ENCODE measurements at places on chromosomes 1 and 21. TPM values are rescaled to one million over a fixed set of nuclear protein-coding genes. Genes with fewer than 3 reads are reported as not detected.
A peak's percentile ranks its signal among the peaks of the same experiment; 100 is the strongest.

DNA sequence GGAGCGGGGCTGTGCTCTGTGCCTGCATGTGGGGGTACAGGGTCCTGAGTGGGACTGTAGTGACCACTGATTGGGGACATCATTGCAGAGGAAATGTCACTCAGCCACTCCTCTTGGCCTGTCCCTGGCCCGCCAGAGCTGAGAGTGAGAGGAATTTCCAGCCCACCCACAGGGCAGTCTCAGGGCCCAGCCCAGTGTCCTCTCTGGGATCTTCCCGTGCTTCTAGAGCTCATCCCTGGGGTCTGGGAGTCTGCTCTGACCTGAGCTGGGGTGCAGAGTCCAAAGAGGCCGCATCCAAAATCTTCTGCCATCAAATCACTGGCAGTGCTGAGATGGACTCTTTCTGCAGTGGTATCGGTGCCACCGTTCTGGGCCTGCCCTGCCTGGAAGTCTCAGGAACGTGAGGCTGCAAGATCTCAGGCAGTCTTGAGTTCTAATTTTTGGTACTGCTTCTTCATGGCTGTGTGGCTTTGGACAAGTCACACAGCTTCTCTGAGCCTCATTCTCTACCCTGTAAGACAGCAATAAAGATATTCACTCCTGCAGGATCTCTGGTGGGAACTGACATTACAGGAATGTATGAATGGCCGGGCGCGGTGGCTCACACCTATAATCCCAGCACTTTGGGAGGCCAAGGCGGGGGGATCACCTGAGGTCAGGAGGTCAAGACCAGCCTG lies 100.8 kb upstream of the TARDBP start:
- H3K4me1 ChIP-seq, result no peaks in the 10 kb centered on the region

GRCh38 chr1:33169290-33170055 lies 12.4 kb downstream of the TRIM62 start:
- peaks cover 22% of the 10 kb centered on the region for H3K4me1 ChIP-seq
- no peak for DNase-seq
- H3K27ac ChIP-seq, result no peak overlapping the region
- H3K4me3 ChIP-seq, result no peak overlapping the region
- H3K36me3 ChIP-seq, result peaks cover 27% of the 10 kb centered on the region

DNA sequence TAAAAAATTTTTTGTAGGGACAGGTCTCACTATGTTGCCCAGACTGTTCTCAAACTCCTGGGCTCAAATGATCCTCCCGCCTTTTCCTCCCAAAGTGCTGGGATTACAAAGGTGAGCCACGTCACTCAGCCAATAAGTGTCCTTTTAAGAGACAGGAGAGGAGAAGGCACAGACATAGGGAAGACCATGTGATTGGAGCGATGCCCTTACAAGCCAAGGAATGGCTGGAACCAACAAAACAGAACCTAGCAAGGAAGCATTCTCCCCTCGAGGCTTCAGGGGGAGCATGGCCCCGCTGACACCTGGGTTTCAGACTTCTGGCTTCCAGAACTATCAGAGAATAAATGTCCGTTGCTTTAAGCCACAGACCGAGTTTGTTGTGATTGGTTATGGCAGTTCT lies 37.0 kb downstream of the NDUFS5 start:
- H3K4me1 ChIP-seq, result no peaks in the 10 kb centered on the region
- H3K27ac ChIP-seq, result no peak overlapping the region
- H3K36me3 ChIP-seq, result no peaks in the 10 kb centered on the region
- no peak for DNase-seq

- H3K27me3 ChIP-seq, result peaks cover 23% of the 10 kb centered on the region
- no peaks in the 10 kb centered on the region for H3K36me3 ChIP-seq
- peaks cover 37% of the 10 kb centered on the region for H3K4me1 ChIP-seq
- DNase-seq, result no peak
- H3K27ac ChIP-seq, result no peak overlapping the region
Measured at GRCh38 chr1:83697961-83698360, 301.0 kb downstream of the TTLL7 start.

- H3K36me3 ChIP-seq, result peaks cover 5% of the 10 kb centered on the region
- no peak overlapping the region for H3K27ac ChIP-seq
- DNase-seq, result no peak
- no peak overlapping the region for H3K4me3 ChIP-seq
Measured at GRCh38 chr1:59520827-59521418, 224.0 kb downstream of the FGGY start.

DNA sequence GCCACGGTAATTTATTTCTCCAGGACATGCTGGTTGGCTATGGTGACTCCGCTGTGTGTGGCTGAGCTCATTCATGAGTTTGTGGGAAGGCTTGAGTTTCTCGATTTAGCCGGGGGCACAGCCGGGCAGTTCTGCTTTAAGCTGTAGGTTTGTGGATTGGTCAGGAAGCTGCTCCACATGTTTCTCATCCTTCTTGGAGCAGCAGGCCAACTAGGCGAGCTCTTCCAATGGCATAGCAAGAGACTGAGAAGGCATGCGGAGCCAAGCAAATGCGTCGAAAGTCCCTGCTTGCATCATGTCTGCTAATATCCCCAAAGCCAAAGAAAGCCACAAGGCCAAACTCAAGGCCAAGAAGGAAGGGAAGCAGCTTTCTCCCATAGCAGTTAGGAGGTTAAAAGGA lies 71.6 kb upstream of the GREM2 start:
- H3K27ac ChIP-seq, result no peak overlapping the region
- peaks cover 8% of the 10 kb centered on the region for H3K4me1 ChIP-seq
- no peak for DNase-seq
- no peak overlapping the region for H3K4me3 ChIP-seq

DNA sequence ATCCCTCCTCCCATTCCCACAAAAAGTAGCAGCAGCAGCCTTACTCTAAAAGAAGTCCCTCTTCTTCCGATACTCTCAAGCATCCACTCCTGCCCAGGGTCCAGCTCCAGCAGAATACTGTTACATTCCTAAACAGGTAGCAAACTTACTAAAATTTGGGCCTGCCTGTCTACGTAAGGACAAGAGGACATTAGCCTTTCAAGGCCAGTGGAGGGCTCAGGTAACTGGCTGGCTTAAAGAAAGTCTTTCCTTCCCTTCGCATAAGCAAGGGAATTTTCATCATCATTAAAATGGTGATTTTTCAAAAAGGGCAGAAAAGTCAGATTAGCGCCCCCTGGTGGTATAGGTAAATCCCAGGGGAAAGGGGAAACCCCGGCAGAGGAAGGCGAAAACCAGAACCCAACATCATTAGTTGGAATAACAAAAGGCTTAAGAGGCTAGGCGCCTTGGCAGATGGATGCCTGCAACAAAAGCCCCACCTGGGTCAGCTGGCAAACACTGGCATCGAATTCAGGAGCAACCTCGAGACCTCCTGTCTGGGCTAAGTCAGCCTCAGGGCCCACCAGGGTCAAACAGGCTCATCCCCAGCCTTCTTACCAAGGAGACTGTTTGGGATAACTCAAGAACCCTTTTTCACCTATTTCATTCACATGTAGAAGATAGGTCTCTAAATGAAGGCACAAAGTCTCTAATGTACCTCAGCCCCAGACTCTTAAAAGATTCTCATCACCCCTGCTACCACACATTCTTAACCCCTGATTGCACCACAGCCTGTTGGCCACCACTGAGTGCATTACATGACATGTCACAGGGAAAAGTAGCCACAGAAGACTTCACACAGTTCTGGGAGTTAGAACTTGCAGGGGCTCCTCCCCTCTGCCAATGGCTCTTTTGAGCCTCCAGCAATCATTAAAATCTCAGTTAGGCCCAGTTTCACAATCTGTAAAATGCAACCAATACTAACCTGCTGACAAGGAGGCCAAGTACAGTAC lies 36.7 kb downstream of the ERI3 start:
- H3K27me3 ChIP-seq, result no peaks in the 10 kb centered on the region
- H3K4me3 ChIP-seq, result no peak overlapping the region
- peaks cover 7% of the 10 kb centered on the region for H3K36me3 ChIP-seq
- H3K4me1 ChIP-seq, result peaks cover 11% of the 10 kb centered on the region

- H3K4me1 ChIP-seq, result peaks cover 43% of the 10 kb centered on the region
- DNase-seq, result no peak
- no peak overlapping the region for H3K4me3 ChIP-seq
- peaks cover 12% of the 10 kb centered on the region for H3K36me3 ChIP-seq
- peak overlapping the region; percentile 95 for H3K27ac ChIP-seq
Measured at GRCh38 chr1:161172349-161172748, 5.0 kb downstream of the B4GALT3 start.

GRCh38 chr1:161885003-161885402 lies 118.9 kb downstream of the ATF6 start:
- no peak for DNase-seq
- no peaks in the 10 kb centered on the region for H3K4me1 ChIP-seq
- H3K4me3 ChIP-seq, result no peak overlapping the region
- no peak overlapping the region for H3K27ac ChIP-seq
- H3K36me3 ChIP-seq, result peaks cover 21% of the 10 kb centered on the region

DNA sequence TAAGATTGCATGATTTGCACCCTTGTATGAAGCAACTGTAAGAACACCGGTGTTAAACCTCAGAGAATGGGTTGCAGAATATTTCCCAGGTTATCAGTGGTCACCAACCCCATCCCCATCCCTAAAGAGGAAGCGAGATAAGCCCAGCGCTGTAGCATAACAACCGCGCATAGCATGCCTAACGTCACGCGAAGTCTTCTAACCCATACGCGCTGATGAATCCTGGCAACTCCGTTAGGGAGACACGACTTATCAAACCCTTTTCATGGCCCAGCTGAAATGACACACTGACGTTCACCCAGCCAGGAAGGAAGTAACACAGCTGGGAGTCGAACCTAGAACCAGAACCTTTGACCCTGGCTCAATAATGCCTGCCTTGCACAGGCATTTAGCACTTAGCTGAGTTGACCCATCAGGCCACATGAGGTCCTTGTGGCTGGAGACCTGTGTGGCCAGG lies 24.2 kb downstream of the TMEM51 start:
- no peak overlapping the region for H3K27ac ChIP-seq
- H3K4me1 ChIP-seq, result peaks cover under 1% of the 10 kb centered on the region
- no peak for DNase-seq
- H3K4me3 ChIP-seq, result no peak overlapping the region

DNA sequence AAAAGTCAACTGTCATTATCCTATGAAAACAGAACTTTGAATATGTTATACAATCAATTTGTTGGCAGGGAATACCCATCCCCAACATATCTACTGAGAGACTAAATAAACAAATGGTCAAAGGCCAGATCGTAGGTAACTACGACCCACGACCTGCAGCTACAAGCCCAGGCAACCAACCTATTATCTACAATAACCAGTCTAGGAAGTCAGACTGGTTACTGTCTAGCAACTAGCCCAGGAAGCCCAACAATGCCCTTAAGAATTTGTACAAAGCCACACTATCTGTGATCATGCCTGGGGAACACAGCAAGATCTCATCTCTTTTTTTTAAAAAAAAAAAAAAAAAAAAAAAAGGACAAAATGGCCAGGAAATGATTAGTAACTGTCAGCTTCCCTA lies 58.7 kb downstream of the SMYD3 start:
- H3K36me3 ChIP-seq, result peaks cover 7% of the 10 kb centered on the region
- no peak overlapping the region for H3K27ac ChIP-seq
- no peak overlapping the region for H3K4me3 ChIP-seq
- H3K27me3 ChIP-seq, result no peaks in the 10 kb centered on the region
- DNase-seq, result no peak

GRCh38 chr1:53906121-53906520 lies 12.1 kb downstream of the DIO1 start:
- no peak for DNase-seq
- no peak overlapping the region for H3K4me3 ChIP-seq
- H3K27ac ChIP-seq, result no peak overlapping the region
- no peaks in the 10 kb centered on the region for H3K27me3 ChIP-seq
- H3K36me3 ChIP-seq, result no peaks in the 10 kb centered on the region

DNA sequence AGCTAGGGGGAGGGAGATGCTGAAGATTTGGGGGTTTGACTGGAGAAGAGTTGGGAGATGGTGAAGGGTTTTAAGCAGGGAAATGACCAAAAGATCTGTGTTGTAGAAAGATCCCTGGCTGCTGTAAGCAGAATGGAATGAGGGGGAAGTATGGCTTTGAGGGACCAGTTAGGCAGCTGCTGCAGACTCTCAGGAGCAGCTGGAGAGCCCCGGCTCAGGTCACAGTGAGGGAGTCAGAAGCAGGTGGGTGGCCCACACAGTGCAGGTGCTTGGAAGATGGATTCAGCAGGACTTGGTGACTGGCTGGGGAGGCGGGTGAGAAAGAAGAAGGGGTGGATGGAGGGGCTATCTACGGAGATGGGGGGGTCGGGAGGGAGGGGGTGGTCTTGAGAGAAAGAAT lies 35.7 kb downstream of the EDN2 start:
- no peak overlapping the region for H3K27ac ChIP-seq
- H3K36me3 ChIP-seq, result no peaks in the 10 kb centered on the region
- H3K4me1 ChIP-seq, result no peaks in the 10 kb centered on the region

The ERG gene
- not detected for polyA plus RNA-seq

The GJA8 gene
- polyA plus RNA-seq, result not detected

The LCE2A gene
- polyA plus RNA-seq, result not detected

The ALPL gene
- polyA plus RNA-seq, result 0.68 TPM

The TMEM61 gene
- not detected for polyA plus RNA-seq

The HHIPL2 gene
- polyA plus RNA-seq, result 0.23 TPM
